ENCODE measurements at places on chromosomes 4 and X.

DNA sequence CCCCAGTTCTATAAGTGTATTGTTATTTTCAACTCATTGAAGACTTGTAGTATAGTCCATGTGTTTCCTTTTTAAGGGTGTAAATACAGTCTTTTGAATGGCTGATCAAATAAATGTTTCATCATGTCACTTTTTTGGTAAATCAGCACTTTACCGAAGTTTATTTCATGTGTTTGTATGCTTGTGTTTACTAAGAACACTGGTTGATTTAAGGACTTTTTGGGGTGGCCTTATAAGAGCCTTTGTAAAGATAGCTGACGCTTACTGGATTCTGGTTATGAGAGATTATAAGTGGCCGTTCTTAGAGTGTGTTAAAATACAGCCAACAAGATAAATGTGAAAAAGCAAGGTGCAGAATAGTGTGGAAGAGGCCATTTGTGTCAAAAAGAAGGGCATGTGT, 2.6 kb downstream of the UBE2K start:
- DNase-seq, result no peak

- DNase-seq, result no peak
These were observed 2.8 kb downstream of the EREG start for GRCh38 chr4:74367656-74368290.

GRCh38 chr4:186221624-186222023, 5.7 kb upstream of the KLKB1 start:
- DNase-seq, result no peak

- no peak for DNase-seq
These were observed 278.1 kb upstream of the TET2 start for GRCh38 chr4:104868533-104868932.

DNA sequence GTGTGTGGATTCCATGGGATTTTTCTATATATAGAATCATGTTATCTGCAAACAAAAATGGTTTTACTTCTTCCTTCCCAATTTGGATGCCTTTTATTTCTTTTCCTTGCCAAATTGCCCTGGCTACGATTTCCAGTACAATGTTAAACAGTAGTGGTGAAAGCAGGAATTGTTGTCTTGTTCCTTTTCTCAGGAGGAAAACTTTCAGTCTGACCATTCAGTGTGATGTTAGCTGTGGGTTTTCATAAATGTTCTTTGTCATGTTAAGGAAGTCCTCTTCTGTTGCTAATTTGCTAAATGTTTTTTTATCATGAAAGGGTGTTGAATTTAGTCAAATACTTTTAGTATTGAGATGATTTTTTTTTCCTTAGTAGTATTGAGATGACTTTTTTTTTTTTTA, 10.9 kb downstream of the SAP30 start:
- no peak for DNase-seq

Measured in stimulated activated CD4-positive, alpha-beta T cell treated with anti-CD3 and anti-CD28 coated beads, TNF-alpha, amount 100 ng/mL, for 48 hours (primary cell).